Astrocyte (in vitro differentiated cells and primary cell): ENCODE measurements at places on chromosomes 3 and 15. TPM values are rescaled to one million over a fixed set of nuclear protein-coding genes. Genes with fewer than 3 reads are reported as not detected.

- DNase-seq: no peak
These were observed 869.7 kb downstream of the OTOL1 start for GRCh38 chr3:162366166-162366766.

Gene SLC28A1
- not detected in 2 replicates for total RNA-seq

- no peak for DNase-seq
These were observed 44.2 kb downstream of the SOX2 start for GRCh38 chr3:181755959-181756358.

Gene ITIH3
- 0.16 and 0.36 TPM in 2 replicates for total RNA-seq

Gene OR5K2
- total RNA-seq: not detected in 2 replicates

DNA sequence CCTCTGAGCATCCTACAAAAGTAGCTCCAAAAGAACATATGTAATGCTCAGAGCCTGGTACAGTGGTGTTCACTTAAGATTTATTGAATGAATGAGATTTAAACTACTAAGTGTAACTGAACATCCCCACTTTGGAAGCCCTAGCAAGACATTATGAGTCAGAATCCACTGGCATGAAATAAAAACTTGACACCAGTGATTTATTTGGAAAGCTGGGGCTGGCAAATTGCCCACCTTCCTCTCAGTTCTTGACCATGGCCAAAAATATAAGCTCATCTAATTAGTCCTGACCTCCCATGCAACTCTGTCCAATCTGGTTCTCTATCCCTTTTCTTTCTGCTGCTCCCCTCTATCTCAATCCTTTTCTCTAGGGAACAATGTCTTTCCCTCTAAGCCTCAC lies 418.0 kb downstream of the PLCL2 start:
- DNase-seq: peak; percentile 62

GRCh38 chr3:109316162-109316730 lies at the start of gene DPPA2:
Gene DPPA2, minus strand, starts transcription at chr3:109316517. Its CDS starts 1,975 bp downstream, at chr3:109314542.
- DNase-seq: no peak

DNA sequence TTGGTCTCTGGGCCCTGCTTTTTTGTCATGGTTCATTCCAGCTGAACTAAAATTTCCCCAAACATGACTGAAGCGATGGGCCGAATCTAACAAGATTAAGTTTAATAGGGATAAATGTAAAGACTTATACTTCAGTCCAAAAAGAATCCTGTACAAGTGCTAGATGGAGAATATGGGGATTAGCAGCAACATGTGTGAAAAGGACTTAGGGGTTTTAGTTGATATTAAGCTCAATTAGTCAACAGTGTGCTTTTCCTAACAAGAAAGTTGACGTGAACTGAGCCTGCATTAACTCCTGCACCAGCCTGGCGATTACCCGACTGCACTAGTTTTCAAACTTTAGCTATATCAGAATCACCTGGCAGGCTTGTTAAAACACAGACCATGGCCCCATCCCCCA lies 61.0 kb upstream of the BBX start:
- DNase-seq: no peak

Gene FRMD5
- 17.0 and 19.6 TPM in 2 replicates for total RNA-seq

Gene TMCC1
- 36.4 and 37.9 TPM in 2 replicates for total RNA-seq

Gene ABHD17C
- 9.5 and 10.2 TPM in 2 replicates for total RNA-seq

DNA sequence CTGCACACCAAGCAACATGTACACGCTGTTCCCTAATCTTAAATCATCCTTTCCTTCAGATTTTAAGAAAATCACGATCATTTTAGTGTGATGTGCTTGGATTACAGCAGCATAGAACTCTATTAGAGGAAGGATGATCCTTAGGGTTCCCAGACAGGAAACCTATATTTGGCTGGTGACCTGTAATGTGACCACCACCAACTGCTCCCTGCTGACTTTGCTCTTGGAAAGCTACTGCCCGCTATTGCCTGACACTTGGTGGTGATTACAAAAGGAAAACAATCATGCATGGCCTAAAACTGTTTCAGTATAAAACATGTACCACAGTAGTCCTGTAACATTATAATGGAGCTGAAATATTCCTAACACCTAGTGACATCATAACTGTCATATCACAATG lies 27.2 kb upstream of the LMOD3 start:
- no peak for DNase-seq

DNA sequence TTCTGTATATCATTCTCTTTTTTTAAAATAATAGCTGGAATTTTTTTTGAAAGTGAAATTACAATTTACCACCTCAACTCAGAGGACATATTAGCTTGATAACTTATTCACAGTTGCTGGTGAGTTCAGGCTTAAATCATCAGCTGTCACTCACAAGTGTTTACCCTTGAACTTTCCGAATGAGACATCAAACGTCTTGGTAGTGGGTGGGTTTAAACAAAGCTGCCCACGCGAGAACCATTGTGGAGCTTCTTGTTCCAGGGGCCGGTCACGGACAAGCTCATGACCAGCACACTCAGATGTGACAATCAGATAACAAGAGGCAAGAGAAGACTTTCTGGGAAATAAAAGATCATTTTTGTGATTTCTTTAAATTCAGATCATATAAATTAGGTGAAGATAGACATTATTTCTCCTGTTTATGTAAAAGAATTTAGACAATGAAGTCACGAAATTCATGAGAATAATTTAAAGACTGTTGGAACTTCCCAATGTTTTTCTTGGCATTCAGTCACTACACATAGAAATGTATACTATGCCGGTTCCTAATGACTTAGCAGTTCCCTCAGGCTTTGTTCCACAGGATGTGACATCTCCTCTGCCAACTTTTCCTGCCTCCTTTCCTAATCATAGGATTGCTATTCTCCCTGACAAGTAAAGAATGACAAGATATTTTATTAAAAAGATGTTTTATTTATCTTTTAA lies 29.3 kb downstream of the BTD start:
- DNase-seq: peak; percentile 78

Gene MITF
- total RNA-seq: 6.0 and 6.2 TPM in 2 replicates

DNA sequence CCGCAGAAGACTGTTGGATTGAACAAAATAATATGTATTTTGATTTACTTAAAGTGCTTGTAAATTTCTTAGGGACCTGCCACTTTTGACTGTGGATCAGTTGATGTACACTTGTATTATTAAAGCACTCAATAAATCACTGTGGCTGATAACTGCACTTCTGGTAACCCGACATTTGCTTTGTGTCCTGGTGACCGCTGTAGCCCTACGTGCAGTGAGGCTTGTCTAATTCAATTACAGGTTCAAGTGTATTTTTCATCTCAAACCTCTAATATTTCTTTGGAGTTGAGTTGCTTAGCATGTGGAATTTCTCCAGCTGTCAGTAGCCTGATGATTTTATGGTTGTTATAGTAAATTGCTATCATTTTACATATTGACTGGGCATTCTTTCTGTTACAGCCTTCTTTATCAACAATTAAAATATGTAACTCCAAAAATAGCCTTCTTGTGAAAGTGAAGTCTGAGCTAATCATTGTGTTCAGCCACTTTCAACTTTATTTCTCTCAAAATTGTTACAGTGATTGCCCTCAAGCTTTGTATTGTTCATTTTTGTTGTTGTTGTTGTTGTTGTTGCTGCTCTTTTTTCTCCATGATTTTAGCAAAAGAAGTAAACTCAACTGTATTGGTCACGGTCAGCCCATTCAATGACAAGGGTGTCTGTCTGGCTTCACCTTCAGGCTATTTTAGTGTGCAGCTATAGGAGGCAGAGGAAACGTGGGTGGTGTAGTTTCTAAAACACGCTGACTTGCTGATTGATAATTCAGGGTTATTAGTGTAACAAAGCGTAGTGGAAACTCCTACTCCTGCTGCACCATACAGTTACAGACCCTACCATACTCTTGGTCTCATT lies 215.1 kb upstream of the UBE2E1 start:
- DNase-seq: no peak

DNA sequence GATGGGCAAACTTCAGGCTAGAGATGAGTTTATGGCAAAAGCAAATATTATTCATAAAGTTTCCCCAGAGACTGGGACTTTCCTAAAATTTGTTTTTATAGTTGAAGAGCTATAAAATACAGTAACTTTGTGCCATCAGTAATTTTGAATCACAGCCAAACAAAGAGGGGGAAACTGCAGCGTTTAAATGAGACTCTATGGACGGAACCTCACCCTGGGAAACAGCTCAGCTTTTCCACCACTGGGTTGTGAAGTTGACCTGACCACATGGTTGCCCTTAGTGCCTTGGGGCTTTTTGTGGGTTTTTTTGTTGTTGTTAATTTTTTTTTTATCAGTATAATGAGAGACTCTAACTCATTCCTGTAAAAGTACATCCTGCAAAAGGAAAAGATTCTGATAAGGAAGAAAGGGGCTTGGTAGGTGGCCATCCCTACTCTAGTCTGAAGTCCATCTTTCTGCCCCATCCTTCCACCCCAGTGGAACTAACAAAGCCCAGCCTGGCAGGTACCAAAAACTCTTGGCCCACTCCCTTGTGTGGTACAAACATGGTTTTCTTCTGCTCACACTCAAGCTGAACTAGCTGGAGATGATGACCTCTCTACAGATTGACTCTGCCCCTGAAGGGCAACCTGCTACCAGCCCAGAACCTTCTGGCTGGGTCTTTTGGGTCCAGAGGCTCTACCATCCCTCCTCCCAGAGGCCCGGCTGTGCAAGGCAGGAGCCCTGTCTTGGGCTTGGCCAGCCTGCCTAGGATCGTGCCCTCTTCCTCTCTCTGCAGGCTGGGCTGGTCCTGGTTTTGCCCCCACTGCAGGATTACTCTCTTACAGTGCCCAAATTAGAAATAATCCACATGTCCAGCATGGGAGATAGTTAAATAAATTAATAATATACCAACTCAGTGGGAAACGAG lies 41.2 kb downstream of the RLBP1 start:
- peak; percentile 37 for DNase-seq

DNA sequence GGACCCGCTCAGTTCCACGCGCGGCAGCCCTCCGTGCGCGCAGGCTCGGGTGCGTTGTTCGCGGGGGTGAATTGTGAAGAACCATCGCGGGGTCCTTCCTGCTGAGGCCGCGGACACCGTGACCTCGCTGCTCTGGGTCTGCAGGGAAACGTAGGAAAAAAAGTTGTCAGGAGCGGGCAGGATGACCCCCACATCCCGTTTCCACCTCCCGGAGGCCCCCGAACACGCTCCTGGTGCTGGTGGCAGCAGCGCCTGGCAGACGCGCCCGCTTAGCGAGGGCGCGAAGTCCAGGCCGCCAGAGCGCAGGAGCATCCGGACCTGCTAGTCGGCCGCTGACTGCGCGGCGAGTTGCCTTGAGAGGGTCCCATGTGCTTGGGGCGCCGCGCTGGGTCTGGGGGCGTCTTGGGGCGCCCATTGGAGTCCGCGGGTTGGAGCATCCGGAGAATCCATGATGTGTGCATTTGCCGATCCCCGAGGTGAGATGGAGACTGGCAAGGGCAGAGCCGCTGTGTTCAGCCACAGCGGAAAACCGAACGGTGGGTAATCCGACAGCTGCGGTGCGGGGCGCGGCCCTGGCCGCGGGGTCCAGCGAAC lies 520 bp downstream of the GREM1 start:
- DNase-seq: no peak

- no peak for DNase-seq
These were observed 156.0 kb upstream of the ROPN1 start for GRCh38 chr3:124147946-124148345.

- DNase-seq: no peak
These were observed 145.0 kb upstream of the MEIS2 start for GRCh38 chr15:37245358-37245757.

- DNase-seq: no peak
These were observed 561.3 kb upstream of the ZNF717 start for GRCh38 chr3:76346690-76347089.

GRCh38 chr15:67504796-67505195 lies 16.1 kb upstream of the C15orf61 start:
- DNase-seq: no peak

Gene DNAJA4
- 0.14 TPM in 1 of 2 replicates, not detected in the other for total RNA-seq

Gene KLHL25
- total RNA-seq: 4.7 and 5.6 TPM in 2 replicates

DNA sequence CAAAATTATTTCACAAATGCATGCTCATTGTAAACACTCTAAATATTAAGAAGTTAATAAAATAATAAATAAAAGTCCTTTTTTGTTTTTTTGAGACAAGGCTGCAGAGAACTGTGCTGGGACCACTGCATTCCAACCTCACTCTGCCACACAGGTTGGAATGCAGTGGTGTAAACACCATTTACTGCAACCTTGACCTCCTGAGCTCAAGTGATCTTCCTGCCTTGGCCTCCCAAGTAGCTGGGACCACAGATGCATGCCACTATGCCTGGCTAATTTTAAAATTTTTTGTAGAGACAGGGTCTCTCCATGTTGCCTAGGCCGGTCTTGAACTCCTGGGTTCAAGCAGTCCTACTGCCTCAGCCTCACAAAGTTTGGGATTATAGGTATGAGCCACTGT lies 578.4 kb downstream of the ZIC1 start:
- DNase-seq: no peak

DNA sequence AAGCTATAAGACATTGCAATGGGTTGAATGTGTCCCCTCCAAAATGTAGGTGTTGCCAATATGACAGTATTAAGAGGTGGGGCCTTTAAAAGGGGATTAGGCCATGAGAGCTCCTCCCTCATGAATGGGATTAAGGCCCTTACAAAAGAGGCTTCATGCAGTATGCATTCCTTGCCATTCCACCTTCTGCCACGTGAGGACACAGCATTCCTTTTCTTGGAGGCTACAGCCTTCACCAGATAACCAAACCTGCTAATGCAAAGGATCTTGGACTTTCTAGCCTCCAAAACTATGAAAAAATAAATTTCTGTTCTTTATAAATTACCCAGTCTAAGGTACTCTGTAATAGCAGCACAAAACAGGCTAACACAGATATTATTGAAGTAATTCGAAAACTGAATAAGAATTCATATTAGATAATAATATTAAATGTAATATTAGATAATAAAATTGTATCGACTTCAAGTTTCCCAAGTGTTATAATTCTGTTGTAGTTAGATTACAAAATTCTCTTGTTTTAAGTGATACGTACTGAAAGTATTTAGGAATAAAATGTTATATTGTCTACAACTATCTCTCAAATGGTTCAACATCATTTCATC lies 29.4 kb upstream of the ATP8B4 start:
- peak; percentile 58 for DNase-seq

- DNase-seq: no peak
These were observed 44.1 kb upstream of the TP63 start for GRCh38 chr3:189586941-189587663.

DNA sequence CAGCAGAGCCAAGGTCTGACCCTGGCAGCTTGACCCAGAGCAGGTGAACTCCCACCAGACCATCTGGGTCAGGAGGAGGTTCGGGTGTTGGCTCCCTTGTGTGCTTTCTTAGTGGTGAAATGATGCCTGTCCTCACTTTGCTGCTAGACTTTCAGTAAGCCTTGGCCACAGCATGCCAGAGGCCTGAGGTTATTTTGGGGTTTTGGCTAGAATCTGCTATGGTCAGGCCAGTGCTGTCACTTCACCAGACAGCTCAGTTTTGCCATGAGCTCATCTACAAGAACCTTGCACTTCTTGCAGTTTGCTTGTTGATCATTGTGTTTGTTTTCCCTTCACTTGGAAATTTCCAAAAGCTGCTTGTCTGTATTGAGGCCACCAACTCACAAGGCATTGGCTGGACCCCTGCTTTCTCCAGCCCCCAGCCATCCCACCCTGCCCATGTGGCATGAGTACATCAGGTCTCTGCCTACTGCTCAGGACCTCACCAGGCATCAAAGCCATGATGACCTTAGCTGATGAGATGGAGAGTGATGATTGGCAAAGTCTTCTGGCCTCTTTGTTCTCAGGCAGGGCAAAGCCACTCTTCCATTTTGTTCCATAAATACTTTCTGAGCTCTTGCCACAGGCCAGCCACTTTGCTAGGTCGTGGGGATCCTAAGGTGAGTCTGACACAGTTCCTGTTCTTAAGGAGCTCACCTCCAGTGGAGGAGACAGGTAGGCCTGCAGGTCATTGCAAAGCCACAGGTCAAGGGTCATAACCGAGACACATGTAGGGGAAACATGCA lies 122.6 kb downstream of the ARNT2 start:
- DNase-seq: peak; percentile 97

- no peak for DNase-seq
These were observed 68.8 kb upstream of the GLCE start for GRCh38 chr15:69091654-69092053.

- peak; percentile 34 for DNase-seq
These were observed 1.0 kb downstream of the PDE12 start for GRCh38 chr3:57557085-57557537.
